ENCODE measurements at places on chromosomes 11 and 22.

GRCh38 chr11:110935018-110935640 lies 222.9 kb upstream of the ARHGAP20 start:
- no peak for DNase-seq

GRCh38 chr22:31492151-31492550 lies 2.5 kb upstream of the EIF4ENIF1 start:
- no peak for DNase-seq

GRCh38 chr22:48700566-48701295 lies 1126.9 kb downstream of the BRD1 start:
- DNase-seq, result peak; percentile 59

- no peak for DNase-seq
Observed at GRCh38 chr22:44431256-44431655, 66.8 kb downstream of the RTL6 start.

DNA sequence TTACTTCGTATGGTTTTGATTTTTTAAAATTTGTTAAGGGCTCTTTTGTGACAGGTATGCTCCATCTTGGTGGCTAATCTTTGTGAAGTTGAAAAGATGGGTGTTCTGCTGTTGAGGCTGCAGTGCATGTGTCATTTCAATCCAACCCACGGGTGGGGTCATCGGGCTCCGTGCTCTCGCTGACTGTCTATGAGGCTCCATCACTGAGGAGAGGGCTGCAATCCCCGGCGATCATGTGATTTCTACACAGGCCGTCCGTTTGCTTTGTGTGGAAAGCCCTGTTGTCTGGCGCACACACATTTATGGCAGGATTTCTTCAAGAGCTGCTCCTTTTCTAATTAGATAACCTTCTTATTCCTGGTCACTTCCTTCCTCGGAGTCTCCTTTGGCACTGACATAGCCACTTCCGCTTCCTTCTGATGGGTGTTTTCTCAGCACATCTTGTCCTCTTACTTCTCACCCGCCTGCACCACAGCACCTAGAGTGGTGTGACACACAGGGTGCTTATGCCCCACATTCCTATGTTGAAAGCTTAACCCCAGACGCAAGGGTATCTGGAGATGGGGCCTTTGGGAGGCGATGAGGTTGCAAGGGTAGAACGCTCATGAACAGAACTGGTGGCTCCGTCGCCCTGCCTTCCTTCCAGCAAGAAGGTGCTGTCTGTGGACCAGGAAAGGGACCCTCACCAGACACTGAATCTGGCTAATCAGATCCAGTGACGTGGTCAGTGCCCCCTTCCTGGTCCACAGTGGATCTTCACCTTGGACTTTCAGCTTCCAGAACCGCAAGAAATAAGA lies 9.4 kb downstream of the MOB2 start:
- no peak for DNase-seq

DNA sequence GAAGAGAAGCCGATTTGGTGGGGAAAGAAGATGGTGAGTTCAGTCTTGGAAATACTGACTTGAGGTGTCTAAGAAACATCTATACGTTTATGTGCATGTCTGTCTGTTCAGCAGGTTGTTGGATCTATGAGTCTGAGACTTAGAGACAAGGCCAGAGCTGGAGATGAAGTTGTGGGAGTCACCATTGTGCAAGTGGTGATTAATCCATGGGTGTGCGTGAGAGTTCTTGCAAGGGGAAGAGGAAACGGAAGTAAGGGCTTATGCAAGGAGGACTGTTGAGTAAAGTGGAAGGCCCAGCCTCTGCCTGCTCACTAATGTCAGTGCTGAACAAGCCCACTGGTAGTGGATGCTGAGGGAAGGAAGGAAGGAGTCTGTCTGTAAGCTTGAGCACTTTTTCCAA lies 9.7 kb downstream of the TMEM45B start:
- no peak for DNase-seq

DNA sequence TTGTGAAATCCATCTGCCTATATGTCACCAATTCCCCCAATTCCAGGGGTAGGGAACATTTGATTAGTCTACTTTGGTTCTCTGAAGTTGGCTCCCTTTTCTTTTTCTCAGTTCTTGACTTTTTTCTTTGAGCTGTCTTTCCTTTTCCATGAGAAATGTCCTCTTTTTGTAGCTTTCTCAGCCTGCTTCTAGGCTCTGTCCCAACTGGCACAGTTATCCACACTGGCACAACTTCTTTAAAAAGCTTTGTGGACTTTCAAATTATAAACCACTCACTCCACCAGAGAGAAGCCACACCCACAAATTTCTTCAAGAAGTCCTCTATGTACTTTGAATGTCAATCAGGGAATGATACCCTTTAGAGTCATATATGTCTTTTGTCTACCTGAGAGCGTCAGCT lies 100.5 kb downstream of the TTC17 start:
- no peak for DNase-seq

GRCh38 chr11:122186439-122187080 lies 70.5 kb upstream of the BLID start:
- no peak for DNase-seq

GRCh38 chr11:83092488-83093384 lies 21.0 kb upstream of the RAB30 start:
- DNase-seq, result no peak

GRCh38 chr11:35049859-35050531 lies 89.0 kb upstream of the CD44 start:
- no peak for DNase-seq

DNA sequence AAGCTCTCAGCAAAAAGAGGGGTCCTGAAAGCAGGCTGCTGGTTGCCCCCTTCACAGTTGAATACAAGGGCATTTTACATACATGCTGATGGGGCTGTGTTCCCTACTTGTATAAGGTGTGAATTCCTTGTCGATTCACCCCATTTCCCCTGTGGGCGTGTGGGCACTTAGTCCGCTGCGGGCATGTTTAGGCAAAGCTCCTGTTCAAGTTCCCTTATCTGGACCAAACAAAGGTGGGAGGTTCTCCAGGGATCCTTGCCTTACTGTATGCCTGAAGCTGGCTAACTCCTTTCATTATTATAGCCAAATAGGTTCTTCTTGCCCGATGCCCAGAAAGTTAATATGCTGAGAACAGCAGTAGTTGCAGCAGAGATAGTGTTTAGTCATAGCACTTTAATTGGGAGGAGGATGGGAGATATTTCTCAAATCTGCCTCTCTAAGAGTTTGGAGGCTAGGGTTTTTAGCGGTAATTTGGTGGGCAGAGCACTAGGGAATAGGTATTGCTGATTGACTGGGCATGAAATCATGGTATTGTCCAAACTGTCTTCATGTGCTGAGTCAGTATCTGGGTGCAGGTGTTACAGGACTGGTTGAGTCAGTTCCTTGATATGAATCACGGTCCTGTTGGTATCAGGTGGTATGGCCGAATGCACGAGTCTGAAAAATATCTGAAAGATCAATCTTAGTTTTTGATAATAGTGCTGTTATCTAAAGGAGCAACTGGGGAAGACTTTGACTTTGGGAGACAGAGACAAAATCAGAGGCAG lies 32.7 kb downstream of the METTL15 start:
- DNase-seq, result no peak

GRCh38 chr11:33828604-33829429 lies 54.5 kb upstream of the FBXO3 start:
- peak; percentile 18 for DNase-seq

DNA sequence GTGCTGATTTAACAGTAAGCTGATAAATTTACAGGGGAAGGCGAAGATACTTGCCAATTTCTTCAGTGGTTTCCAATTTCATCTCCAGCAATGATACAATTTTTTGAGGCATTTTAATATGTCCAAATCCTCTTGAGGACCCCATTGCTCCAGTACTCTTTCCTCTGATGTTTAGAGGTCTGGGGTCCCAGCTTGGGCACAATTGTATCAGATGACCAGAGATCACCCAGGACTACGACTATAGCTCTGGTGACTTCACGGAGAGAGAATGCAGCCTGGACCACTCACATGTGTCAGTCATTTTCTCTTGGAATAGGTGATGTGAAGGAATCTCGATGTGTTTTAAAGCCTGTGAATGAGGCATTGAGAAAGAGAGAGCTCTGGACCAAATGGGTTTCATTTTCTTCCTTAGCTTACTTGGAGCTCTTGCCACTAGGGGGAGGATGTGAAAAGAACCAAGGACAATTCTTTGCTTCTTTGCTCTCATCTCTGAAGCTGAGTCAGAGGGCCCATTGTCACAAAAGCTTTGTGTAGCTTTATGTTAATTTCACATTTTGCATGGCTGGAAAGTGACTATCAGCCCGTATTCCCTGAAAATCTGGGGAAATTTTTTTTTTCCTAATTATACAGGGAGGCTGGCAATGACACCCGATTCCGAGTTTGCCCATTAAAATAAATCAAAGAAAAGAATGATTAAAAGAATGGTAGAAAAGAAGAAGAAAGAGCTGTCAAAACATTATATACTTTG lies 6.7 kb upstream of the CCDC90B start:
- peak; percentile 46 for DNase-seq

- no peak for DNase-seq
Observed at GRCh38 chr11:78265326-78265725, 76.6 kb downstream of the USP35 start.

DNA sequence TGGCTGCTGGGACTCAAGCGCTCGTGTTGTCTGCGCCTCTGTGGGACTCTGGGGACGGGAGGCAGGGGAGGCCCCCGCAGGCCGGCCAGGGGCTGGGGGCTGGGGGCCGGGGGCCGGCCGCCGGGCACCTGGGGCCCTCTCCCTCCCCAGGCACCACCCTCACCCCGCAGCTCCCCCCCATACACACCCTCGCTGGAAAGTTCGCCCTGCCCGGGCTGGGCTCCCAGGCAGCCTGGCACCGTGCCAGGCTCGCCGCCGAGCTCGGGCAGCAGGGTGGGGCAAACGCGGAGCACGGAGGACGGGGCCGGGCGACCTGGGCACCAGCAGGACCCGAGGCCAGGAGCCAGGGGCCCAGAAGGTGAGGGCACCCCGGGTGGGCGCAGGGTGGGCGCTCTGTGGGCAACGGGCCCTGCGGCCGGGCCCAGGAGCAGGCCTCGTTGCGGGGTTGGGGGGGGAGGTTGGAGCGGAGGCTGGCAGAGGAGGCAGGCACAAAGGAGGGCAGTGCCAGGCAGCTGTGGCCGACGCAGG lies 76.7 kb upstream of the WNT7B start:
- peak; percentile 85 for DNase-seq

DNA sequence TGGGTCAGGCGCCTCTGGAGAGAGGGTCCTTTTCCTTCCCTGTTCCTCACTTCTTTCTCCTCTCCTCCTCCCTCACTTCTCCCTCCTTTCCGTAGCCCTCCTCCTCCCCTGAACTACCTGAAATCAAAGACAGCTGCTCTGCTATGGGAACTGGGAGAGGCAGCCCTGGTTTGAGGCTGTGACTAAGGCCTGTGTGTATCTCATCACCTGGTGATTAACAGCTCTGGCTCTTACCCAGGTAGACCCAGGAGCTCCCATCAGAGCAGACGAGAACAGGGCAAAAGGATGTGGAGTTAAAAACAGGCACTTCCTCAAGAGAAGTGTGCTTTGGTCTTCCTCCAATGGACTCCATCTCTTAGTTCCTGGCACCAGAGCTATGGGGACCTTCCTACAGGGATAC lies 5.8 kb downstream of the ISX start:
- no peak for DNase-seq

DNA sequence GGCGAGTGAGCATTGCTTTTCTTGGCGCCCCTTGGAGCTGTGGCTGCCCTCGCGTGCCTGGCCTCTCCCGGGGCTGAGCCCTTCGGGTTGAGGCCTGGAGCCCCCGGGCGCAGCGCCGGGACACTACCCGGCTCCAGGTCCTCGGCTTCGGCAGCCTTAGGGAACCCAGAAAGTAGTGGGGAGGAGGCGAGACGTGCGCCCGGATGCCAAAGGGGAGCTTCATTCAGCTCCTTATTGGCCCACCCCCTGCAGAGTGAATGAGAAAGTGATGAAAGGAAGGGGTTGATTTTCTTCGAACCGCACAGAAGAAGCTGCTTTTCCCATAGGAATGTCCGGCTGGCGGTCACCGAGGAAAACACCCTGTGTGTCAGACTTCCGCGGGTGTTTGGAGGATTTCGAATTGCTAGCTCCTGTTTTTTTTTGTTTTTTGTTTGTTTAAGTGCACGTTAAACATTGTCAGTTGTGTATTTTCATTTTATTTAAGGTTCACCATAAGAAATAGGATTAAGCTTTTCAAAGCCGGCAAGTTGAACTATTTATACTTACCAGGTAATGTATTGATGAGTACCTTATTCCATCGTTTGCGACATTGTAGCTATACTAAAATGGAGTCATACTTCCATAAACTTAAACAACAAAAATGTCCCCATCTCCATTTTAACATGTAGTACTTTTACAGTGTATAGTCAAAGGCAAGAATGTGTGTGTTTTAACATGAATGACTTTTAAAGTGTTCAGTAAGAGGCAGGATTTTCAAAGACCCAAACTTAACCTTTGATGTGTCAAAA lies 841 bp upstream of the EIF4G2 start:
- DNase-seq, result peak; percentile 31

GRCh38 chr11:1289211-1289935 lies 20.1 kb downstream of the TOLLIP start:
- DNase-seq, result no peak

- DNase-seq, result no peak
Observed at GRCh38 chr22:23524226-23524625, 55.9 kb downstream of the IGLL1 start.

GRCh38 chr11:126104420-126104819 lies 41.8 kb upstream of the CDON start:
- DNase-seq, result no peak

DNA sequence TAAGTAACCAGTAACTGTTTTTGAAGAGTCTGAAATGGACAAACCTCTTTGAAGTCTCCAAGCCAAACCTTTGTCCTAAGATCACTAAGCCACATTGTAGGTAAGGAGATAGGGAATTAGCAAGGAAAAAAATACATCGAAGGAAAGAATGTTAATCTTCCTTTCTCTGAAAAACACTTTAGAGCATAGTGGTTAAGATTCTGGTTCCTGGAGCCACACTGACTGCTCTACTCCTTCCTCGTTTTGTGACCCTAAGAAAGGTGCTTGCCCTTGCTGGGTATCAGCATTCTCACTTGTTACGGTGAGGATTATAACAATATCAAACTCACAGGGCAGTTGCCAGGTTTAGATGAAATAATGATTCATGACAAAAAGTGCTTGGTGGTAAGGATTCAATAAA lies 104.0 kb downstream of the SIK3 start:
- no peak for DNase-seq

DNA sequence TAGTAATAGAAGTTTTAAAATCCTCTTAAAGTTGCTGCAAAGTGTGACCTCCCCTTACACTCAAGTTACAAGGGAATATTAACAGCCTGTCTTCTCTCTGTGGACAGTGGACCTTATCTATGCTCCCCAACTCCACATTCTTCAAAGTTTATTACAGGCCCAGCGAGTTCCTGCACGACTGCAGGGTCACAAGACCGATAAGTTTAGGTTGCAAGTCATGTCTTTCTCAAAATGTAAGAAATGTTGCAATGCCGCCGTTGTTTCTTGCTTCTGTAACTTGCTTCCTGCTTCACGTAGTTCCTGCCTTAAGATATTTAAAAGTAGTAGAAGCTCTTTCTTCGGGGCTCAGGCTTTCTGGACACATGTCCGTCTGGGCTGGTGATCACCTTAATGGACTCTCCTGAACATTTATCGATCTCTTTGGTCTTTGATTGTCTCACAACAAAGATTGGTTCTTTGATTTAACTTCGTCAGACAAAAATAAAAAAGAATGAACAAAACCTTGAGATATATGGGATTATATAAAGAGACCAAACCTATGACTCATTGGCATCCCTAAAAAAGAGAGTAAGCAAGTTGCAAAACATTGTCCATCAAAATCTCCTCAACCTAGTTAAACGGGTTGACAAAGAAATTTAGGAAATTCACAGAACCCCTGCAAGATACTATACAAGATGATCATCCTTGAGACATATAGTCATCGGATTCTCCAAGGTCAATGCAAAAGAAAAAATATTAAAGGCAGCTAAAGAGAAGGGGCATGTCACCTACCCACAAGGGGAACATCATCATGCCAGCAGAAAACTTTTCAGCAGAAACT lies 45.4 kb upstream of the GLYAT start:
- no peak for DNase-seq

- DNase-seq, result no peak
Observed at GRCh38 chr11:79090191-79090705, 350.6 kb downstream of the TENM4 start.

Data from frontal cortex (tissue), 4 donors.